Stimulated activated CD8-positive, alpha-beta memory T cell treated with anti-CD3 and anti-CD28 coated beads, Interleukin-4, amount 100 ng/mL, for 1 hour (primary cell): ENCODE measurements at places on chromosomes 6 and 20.
A peak's percentile ranks its signal among the peaks of the same experiment; 100 is the strongest.

DNA sequence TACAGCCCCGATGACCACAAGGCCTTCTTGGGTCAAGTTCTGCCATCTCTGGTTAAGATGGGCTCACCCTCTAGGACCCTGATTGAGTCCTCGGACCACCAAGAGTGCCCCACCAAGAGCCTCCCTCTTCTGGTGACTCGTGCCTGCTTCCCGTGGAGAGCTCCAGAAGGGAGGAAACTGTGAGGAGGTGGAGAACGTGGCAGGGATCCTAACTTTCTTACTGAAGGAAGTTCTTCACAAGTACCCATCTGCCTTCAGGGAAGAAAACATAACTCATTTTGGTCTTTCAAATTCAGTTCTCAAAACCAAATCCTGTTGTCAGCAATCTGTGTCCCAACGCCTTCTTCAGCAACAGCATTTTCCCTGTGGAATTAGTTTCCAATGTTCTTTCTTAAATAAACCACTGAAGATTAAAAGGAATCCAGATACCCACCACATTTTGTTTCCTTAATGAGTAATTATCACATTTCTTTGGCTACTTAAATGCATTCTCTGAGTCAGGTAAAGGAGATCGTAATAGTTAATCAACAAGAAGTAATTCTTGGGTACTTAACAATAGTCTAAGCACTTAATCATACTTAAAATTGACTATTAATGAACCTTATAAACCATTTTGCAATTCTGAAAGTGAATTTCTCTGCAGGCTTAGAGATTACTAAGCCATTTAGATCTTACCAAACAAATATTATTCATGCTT lies 185.8 kb upstream of the SGK1 start:
- DNase-seq = no peak

GRCh38 chr20:1185790-1186334 lies 1.1 kb upstream of the TMEM74B start:
- DNase-seq = no peak

DNA sequence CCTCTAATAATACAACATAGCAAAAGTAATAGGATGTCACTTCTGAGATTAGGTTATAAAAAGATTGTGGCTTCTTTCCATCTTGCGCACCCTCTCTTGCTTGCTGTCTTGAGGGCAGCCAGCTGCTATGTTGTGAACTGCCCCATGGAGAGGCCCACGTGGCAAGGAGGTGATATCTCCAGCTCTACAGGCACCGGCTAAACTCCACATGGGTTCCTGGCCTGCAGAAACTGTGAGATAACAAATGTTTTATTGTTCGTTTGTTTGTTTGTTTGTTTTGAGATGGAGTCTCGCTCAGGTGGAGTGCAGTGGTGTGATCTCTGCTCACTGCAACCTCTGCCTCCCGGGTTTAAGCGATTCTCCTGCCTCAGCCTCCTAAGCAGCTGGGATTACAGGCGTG lies 38.0 kb downstream of the CD40 start:
- no peak for DNase-seq

- no peak for DNase-seq
Measured at GRCh38 chr6:75600768-75601167, 912 bp upstream of the SENP6 start.

DNA sequence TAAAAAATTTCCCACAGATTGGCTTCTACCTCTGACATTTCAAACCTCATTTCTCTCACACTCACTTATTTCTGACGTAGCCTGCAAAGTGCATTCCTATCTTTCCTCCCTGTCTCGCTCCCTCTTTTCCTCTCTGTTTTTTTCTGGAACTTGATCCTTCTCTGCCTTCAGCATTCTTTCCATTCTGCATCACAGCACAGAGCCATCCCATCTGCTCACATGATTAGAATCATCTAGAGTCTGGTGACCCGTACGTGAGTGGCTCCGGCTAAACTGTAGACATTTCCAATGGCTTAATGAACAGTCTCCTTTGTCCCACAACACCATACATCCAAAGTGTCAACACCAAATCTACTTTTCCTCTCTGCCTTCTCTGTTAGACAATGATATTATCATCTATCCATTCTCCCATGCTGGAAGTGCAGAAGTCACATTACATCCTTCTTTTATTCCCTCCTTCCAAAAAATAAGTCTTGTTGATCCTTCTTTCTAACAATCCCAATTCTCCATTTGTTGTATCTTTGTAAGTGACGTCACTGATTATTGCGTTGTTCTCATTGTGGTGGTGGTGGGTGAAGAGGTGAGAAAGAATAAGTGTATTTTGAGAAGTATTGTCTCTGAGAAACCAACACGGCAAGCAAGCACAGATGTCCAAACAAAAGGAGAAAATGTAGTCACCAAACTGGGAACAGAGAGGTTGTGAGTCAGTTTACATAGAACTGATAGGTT lies 41.6 kb downstream of the OPRM1 start:
- DNase-seq = no peak

DNA sequence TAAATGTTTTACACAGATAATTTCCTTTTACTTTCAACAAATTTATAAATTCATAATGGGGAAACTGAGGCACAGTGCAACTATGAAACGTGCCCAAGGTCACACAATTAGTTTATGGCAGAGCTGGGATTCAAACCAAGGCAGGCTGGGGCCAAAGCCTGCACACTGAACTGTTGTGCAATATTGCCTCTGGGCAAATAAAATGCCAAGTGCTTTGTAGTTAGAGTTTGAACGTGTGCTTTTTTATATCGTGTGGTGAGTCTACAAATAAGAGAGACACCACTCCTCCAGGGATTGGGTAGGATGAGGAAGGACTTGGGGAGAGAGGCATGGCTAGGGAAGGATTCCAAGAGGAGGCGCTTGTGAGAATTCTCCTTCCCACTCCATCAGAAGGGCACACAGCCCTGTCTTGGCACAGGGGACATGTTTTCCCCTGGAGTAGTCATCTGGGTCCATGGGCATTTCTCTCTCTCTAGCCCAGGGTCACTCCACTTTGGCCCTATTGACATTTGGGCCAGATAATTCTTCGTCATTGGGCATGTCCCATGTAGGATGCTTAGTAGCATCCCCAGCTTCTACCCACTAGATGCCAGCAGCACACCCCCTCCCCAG lies 2.8 kb upstream of the CDH22 start:
- no peak for DNase-seq

GRCh38 chr20:14384416-14385175 lies 47.2 kb upstream of the FLRT3 start:
- no peak for DNase-seq

DNA sequence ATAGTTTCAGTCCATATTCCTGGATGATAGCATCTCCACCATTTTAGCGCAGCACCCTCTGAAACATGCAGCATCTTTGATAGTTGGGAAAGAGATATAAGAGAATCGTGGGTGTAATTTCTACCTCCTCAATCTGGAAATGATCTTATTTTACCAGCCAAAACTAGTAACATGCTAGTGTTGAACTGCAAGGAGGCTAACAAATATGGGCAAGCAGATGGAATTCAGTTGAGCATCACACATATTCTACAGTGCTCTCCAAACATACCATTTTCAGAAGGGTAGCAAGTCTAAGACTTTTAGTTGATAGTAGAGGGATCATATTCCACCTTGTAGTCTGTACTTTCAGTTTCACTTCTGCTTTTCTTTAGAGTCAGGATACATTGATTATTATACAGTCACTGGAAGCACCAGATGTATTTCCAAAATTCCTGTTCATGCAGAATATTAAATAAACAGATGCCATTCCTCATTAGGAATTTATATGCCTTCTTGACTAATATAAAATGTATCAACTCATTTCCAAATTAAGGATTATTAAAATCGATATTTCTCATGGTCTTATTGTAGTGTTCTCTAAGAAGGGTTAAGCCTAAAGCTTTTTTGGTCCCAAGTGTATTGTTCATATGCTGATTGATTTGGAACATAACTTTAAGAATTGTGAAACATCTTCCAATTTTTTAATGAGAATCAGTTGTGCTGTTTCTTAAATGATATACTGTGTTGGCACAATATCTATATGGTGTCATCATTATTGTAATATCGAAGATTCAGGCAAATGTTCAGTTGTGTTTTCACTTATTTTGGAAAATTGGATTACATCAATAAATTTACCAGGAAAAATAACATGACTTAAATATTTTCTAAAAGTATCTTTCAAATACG lies 362.0 kb downstream of the CENPW start:
- DNase-seq = no peak

GRCh38 chr20:54773643-54774000 lies 298.2 kb downstream of the DOK5 start:
- no peak for DNase-seq

- DNase-seq = no peak
Measured at GRCh38 chr6:40529919-40530318, 57.2 kb downstream of the LRFN2 start.

DNA sequence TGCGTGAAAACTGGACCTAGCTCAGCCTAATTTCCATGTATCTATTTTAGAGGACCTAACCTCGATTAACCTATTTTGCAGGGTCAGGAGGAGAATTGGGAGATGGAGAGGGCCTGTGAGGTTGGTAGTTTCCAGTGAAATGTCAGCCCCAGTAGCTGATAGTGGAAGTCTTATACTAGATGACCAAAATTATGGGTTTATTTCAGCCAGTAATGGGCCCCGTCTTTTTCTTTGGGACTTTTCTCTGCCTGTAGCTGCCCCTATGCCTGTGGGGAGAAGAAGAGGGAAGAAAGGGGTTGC lies 37.8 kb downstream of the RREB1 start:
- DNase-seq = no peak

- DNase-seq = no peak
Measured at GRCh38 chr6:45427726-45428125, 50.0 kb upstream of the SUPT3H start.

GRCh38 chr6:159044899-159045727 lies at the start of gene TAGAP:
TSS of gene TAGAP (minus strand) at chr6:159044991. CDS start at chr6:159044146, 845 bp downstream.
- DNase-seq = peak; percentile 78

GRCh38 chr6:26524722-26525370 lies 13.3 kb upstream of the HMGN4 start:
- no peak for DNase-seq

- no peak for DNase-seq
Measured at GRCh38 chr20:63545814-63546213, 1.7 kb downstream of the SRMS start.

- no peak for DNase-seq
Measured at GRCh38 chr6:9095729-9096128, 660.4 kb upstream of the SLC35B3 start.

GRCh38 chr20:38173237-38174156 lies 8.4 kb upstream of the TGM2 start:
- DNase-seq = no peak

DNA sequence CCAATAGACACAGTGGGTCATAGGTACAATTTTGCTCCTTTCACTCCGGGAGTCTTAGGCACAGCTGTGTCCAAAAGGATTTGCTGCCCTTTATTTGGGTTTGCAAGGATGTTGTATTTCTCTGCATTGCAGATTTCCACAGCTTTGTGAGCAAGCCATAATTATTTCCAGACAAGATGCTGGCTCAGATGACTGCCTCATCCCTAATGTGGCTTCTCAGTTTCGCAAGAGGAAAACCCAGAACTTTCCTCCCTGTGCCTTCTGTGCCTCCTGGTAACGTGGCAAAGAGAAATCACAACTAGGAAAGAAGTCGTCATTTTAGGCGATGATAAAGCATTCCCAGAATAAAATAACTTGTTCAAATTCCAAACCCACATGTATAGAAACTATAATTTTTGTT lies 33.7 kb downstream of the FAM50B start:
- DNase-seq = no peak

DNA sequence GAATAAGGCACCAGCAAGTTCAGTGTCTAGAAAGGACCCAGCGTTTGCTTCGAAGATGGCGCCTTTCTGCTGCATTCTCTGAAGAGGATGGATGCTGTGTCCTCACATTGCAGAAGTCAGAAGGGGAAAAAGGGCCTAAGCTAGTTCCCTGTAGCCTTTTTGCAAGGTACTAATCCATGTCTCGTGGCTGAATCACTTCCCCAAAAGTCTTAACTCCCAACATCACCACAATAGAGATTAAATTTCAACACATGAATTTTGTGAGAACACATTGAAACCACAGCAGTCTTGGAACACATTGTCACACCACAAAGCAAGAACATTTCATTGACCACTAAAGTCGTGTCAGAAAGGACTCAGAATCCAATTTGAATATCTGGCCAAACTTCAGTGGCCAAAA lies 42.1 kb downstream of the KLHL31 start:
- DNase-seq = no peak

- no peak for DNase-seq
Measured at GRCh38 chr20:59726281-59726595, 121.9 kb downstream of the PHACTR3 start.

DNA sequence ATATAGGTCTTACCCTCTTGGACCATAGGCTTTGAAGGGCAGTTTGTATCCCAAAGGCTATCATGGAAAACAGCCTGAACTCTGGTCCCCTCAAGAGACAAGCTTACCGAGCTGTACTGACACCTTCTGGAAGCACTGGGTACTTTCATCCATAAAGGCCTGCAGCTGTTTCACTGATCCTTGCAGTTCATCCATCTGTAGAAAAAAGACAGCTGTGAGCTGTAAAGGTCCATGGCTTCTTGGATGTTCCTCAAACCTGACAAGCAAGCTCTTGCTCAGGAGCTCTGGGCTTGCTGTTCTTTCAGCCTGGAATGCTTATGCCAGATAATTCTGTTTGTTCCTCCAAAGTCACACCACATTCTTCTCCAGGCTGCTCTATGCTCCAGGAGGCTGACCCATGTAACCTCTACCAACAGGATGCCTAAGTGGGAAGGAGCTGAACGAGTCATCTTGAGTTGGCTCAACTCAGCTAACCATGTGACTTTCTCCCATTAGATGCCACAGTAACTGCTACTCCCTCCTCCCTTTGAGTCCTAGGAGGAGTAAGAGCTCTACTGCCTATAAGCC lies 8.8 kb upstream of the NDRG3 start:
- peak; percentile 11 for DNase-seq

DNA sequence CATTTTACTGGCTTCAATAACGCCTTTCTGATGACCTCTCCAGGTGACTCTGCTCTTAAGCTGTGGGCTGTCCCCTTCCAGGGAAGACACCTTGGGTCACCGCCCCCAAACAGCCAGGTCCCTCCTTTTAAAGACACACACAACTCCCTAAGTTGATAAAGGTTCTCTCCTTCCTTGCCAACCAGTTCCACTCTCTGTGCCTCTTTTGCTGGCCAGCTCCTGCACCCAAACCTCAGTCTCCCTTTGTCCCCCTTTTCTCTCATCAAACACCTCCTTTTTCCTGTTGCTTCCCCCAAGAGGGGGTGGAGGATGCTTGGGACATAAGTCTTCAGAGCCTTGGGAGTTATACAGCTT lies 1.0 kb downstream of the NCOA6 start:
- peak; percentile 27 for DNase-seq

GRCh38 chr6:137866200-137866913 lies 702 bp upstream of the TNFAIP3 start:
- no peak for DNase-seq

DNA sequence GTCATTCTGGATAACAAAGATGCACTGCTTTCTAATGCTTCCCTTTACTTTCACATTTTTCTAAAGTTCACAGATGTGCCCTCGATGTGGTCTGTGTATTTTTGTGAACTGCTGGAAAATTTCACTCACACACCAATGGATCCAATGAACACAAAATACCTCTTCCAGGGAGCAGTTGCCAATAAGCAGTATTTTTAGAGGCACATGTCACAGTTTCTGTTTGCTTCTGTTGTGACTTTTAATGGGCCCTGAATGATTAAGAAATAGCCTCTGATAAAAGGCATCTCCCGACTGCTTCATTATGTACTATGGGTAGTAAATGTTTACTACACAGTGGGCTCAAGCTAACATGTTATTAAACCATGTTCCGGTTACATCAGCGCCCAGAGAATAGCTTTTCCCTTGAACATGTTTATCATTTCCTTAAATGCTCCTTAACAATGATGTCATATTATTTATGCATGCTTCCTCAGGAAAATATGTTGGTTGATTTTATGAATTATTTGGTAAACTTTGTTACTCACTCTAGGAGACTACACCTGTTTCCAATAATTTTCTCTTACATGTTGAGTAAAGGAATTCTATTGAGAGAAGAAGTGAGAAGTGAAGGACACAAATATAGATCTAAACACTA lies 188.0 kb downstream of the KCNQ5 start:
- DNase-seq = no peak
